ENCODE measurements at places on chromosomes 7 and 10. TPM values are rescaled to one million over a fixed set of nuclear protein-coding genes. Genes with fewer than 3 reads are reported as not detected.

ECHS1 gene
- total RNA-seq = 132 TPM

NAT16 gene
- total RNA-seq = 0.06 TPM

HIF1AN gene
- total RNA-seq = 19.2 TPM

GRM3 gene
- total RNA-seq = not detected

HTR5A gene
- not detected for total RNA-seq

TMEM273 gene
- total RNA-seq = not detected

MARVELD1 gene
- total RNA-seq = 45.4 TPM

COPS6 gene
- 206 TPM for total RNA-seq

HOXA3 gene
- 8.1 TPM for total RNA-seq

ARL3 gene
- total RNA-seq = 15.2 TPM

LIPK gene
- total RNA-seq = not detected

OLAH gene
- 0.05 TPM for total RNA-seq

GPR15LG gene
- not detected for total RNA-seq

PDLIM1 gene
- total RNA-seq = 155 TPM

MBLAC1 gene
- total RNA-seq = 2.7 TPM

ANXA8L1 gene
- 95.5 TPM for total RNA-seq

PNLIPRP2 gene
- not detected for total RNA-seq

SFRP4 gene
- total RNA-seq = 6.9 TPM
